ENCODE measurements at places on chromosomes 6 and 20.

DNA sequence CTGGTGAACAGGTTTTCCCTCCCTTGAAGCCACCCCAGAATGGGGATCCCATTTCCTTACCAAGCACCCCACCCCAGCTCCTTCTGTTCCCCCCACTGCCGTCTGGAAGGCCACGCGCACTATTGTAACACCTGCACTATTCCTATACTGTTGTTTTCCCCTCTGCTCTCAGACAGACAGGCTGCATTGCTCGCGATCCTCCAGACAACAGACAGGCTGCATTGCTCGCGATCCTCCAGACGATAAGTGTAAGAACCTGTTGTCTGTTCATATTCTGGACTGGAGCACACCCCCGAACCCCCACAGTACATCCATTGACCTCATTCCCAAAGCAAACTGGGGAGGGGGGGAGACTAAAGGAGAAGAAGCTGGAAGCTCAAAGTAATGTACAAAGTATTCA is 72.7 kb downstream of the LY86 start:
- no peak for DNase-seq

GRCh38 chr6:130831607-130832006 is 4.4 kb downstream of the SMLR1 start:
- DNase-seq: no peak

- DNase-seq: peak; percentile 31
Measured at GRCh38 chr20:24785141-24786110, 163.6 kb upstream of the CST7 start.

DNA sequence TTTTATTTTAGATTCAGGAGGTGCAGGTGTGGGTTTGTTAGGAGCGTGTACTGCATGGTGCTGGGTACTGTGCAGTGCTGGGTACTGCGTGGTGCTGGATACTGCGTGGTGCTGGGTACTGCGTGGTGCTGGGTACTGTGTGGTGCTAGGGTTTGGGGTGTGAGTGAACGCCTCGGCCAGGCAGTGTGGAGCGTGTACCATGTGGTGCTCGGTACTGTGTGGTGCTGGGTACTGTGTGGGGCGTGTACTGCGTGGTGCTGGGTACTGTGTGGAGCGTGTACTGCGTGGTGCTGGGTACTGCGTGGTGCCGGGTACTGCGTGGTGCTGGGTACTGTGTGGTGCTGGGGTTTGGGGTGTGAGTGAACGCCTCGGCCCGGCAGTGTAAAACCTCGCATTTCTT is 62.9 kb downstream of the WDR27 start:
- DNase-seq: no peak

DNA sequence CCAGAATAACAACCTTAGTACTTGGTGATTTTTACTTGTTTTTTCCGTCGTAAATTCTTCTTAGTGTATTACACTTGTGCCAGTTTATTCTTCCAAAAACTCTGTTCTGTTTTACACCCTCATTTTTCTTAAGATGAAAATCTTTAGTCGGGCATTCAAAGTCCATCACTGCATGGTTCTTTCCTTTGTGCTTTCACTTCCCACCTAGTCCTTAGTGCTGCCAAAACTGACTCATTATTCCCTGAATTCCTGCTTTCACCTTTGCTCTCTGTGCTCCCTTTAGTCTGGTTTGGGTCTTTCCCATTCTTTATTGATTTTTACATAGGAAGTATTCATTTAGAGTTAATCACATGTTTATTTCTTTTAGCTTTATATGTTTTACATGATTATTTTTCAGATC is 3.3 kb downstream of the TRMT11 start:
- DNase-seq: no peak

- no peak for DNase-seq
Measured at GRCh38 chr6:44999066-44999465, 329.1 kb upstream of the RUNX2 start.

GRCh38 chr20:5150226-5151076 is 23.6 kb downstream of the CDS2 start:
- DNase-seq: no peak

DNA sequence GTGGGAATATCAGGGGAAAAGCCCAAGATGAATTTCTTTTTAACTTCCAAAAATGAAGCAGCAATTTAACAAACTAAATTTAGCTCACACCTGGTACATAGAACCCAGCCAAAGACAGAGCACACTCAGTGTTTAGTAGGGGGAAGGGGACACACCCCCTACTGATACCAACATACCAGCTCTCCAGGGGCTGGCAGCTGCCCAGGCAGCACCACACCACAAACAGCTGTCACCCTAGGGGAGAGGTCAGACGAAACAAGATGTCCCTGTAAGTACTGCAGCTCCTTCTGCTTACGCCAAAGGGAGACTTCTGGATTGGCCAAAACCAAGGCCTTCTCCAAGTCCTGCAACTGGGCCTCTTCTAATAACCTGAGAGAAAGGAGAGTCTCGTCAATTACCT is 26.0 kb downstream of the MDN1 start:
- no peak for DNase-seq

DNA sequence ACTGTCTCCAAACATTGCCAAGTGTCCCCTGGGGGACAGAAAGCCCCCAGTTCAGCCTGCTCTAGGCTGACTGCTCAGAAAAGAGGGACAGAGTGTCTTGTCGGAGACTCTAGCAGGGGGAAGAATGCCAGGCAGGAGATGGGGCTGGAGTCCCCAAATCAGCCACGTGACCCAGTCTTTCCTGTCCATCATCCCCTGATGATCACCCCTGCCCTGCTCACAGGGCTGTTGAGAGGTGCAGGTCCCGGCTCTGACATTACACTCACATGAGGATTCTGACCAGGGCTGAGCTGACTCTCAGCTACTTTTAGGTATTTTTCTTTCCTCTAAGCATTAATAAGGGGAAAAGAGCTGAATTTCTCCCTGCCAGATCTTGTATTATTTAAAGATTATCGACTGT is 115.8 kb downstream of the SULF2 start:
- no peak for DNase-seq

DNA sequence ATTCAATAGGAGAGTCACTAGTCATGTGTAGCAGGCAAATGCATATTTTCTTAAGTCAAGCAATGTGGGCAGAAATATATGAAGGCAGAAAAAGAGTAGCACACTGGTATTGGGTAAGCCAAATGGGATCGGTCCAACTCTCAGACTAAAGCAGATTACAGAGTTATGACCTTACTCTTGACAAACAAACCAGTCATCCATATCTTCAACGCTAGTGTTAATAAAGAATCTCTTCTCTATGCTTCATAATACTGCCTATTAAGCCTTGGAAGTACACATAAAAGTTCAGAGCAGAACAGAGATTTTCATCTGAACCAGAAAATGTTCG is 320.2 kb upstream of the JARID2 start:
- DNase-seq: no peak

DNA sequence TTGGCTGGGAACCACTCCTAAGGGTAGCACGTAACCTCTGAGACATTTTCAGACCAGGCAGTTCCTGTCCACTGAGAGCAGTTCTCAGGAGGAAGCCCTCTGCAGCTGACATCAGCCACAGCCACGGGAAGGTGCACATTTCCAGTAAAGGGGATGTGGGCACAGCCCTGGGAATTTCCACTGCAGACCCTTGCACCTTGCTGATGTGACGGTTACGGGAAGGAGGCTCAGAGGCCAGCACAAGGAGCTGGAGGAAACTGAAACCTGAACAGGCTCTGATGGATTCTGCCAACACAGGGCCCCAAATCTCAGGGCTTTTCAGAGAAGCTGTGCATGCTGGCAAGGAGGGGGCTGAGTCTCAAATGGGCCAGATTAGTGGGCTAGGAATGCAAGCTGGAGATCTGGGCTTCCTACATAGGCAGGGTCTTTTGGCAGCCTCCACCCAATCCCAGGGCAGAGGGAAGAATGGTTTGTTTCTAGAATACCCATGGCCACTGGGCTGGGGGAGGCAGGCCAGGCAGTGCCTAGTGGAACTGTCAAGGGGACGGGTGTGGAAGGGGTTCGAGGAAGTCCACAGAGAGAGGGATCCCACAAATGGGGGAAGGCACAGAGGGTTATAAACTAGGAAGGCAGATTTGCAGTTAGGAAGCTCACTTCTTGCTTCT is 14.2 kb downstream of the EBF4 start:
- no peak for DNase-seq

DNA sequence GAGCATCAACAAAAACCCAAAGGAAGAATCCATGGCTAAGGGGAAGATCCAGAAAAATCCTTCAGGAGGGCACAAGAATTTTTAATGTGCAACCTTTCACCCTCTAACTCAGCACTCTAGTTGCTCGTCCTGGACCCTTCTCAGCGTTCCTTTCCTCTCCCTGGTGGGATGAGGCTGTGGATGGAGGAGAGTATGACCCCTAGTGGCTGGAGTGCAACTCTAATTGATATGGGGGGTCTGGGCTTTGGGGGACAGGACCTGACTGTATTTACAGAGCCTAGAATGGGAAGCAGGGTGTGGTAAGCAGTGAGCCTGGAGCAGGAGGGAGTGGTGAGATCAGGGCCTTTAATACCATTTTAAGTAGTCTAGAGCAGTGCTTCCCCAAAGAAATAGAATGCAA is 83.9 kb upstream of the CEP85L start:
- no peak for DNase-seq

DNA sequence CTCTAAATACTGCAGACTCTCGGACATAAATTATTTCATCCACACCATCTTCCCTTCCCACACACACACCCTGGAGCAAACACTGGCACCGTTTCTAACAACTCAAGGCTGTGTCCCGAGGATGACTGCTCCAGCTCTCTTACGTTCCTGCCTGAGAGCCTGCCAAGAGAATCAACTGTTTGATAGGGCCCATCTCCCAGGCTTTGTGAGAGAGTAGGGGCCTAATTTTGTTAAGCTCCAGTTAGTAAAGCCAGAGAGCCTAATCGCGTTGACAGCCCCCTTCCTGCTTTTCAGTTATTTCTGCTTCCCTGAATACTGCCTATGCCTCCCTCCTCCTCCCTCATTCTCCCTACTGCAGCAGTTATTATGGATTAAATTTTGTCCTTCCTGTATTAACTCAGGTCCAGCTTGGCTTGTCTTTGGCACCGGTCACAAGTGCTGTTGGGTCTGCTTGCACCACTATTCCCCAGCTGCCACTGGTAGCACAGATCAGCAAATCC is 118.1 kb upstream of the TMEM181 start:
- DNase-seq: no peak

GRCh38 chr20:62254021-62254724 is 15.9 kb downstream of the OSBPL2 start:
- DNase-seq: no peak

DNA sequence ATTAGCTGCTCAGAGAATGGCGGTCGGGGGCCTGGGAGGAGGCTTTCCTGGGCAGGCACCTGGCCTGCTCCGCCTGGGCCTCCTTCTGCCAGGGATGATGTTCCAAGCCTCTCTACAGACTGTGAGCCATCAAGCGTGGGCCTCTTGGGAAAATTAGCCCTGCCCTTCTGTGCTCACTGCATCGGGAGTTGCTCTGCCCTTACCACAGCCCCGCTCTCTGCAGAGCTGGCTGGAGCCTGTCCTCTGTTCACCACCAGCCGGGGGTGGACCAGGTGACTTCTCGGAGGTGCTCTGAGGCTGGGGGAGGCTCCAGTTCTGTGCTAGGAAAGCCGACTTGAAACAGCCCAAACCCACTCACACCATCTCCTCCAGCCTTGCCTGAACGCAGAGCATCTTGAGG is 24.2 kb downstream of the MDGA1 start:
- no peak for DNase-seq

GRCh38 chr6:122676146-122676545 is 65.9 kb downstream of the PKIB start:
- no peak for DNase-seq

DNA sequence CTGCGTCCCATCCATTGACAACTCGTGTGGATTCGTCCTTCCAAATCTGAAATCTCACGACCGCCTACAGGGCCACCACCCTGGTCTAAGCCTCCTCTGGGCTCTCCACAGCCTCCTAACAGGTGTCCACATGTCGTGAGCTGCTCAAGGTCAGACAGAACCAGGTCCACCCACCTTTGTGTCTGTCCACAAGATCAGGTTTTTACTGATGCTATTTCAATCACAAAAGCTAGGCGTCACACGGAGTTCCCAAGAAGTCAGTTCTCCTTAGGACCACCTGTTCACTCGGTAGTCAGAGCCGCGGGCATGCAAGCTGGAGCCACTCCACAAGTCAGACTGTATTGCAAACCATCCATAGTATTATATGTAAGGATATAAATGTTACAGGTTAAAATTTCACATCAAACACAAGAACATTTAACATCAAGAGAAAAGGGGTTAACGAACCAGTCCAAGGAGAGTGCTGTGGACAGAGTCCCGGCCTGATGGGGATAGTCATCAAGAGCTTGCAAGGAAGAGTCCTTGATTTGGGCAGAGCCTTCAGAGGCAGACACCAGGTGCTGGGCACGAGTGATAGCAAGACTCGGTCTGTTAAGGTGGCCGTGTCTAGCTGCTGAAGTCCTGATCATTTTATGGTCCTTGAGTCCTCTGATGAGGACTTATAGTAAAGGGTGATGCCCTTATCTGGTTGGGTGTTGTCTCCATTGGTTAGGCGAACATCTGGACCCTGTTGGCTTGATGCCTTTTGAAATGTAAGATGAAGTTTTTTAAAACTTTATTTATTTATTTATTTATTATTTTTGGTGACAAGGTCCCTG is 731 bp upstream of the DNPH1 start:
- DNase-seq: no peak

GRCh38 chr6:106630366-106630765 is 988 bp downstream of the QRSL1 start:
- DNase-seq: no peak

- DNase-seq: peak; percentile 72
Measured at GRCh38 chr20:35742741-35743523, 872 bp upstream of the RBM39 start.

DNA sequence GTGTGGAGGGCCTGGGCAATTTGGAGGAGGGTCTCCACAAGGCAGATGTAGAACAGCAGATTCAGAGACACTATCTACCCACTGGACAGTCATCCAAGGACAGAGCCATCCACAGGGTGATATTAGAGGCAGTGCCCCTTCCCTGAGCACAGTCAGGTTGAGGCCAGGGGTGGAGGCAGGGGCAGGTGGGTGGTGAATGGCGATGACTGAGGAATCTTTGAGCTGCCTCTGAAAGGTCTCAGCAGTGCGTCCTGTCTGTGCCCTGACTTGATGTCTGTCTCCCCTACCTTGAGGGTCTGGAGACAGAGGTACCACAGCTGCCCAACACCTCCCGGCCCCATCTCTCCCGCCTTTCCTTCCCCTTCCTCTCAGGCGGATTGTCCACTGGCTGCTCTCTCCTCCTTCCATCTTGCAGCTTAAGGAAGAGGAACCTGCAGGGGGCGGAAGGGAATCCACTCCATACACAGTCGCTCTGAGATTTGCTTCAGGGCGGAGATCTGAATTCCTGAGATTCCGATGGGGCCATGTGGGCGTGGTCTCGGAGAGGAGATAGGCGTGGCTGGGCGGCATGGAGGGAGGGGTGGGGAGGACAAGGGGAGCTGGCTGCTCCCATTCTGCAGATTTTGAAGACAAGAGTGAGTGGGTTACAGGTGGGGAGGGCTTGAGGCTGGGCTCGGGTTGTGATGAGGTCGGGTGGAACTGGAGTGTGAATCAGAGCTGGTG is 1.7 kb downstream of the MUCL3 start:
- DNase-seq: peak; percentile 21

- DNase-seq: no peak
Measured at GRCh38 chr20:52168116-52168515, 23.5 kb downstream of the ZFP64 start.

Data from inflammatory macrophage treated with lipopolysaccharide for 1 hour (primary cell).